ENCODE measurements at places on chromosomes 3 and 15. TPM values are rescaled to one million over a fixed set of nuclear protein-coding genes. Genes with fewer than 3 reads are reported as not detected.

The CHST2 gene
- 7.8 TPM for total RNA-seq

The FGF7 gene
- under 0.01 TPM for total RNA-seq

- peak; percentile 11 for DNase-seq
Observed at GRCh38 chr3:168620854-168621253, 525.1 kb upstream of the GOLIM4 start.

DNA sequence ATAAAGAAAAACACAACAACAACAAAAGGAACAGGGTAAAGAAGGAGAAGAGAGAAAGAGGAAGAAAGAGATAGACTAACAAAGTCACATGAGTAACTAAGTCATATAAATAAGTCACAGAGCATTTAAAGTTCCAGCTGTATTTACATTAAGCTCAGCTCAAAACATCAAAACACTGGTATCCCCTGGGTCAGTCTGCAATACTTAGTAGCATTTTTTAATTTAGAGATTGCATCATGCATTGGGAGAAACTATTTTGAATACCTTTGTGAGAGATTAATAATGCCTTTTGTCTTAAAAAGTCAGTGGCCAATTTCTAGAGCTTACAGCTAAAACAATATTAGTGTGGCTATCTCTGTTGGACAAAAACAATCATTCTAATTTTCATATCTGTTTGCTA is 78.4 kb downstream of the NEK10 start:
- no peak for DNase-seq

GRCh38 chr15:80026754-80027153 is 32.7 kb upstream of the ZFAND6 start:
- no peak for DNase-seq

The ZNF592 gene
- total RNA-seq, result 4.9 TPM

DNA sequence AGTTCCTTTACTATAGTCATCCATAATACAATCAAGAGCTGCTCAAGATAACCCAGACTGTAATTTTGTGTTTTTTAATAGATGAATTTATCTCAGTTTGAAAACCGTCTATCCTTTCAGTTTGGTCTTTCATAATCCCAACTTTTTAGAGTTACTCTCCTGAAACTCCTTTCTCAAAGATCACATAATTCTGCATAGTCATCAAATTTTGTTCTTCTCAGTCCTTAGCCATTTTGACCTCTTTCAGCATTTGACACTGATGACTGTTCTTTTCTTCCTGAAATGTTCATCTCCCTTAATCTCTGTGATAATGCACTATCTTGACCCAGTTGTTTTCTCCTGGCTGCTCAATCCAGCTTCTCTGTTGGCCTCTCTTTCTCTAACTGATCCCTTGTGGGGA is 47.5 kb upstream of the RAD51 start:
- no peak for DNase-seq

GRCh38 chr3:46509661-46510187 is 11.9 kb downstream of the RTP3 start:
- DNase-seq, result no peak

GRCh38 chr3:49351521-49352011 is 6.6 kb downstream of the GPX1 start:
- peak; percentile 48 for DNase-seq

DNA sequence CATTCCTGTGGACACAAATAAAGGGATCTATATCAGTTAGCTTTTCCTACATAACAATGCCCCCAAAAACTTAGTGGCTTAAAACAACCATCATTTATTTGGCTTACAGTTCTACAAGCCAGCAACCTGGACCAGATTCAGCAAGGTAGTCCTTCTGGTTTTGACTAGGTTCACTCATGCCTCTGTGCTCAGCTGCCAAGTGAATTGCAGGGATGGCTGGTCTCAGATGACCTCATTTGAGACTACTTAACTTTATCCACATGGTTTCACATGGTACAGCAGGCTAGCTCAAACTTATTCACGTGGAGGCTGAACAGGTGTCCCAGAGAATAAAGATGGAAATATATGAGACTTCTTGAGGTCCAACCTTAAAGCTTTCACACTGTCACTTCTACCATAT is 119.3 kb upstream of the BFSP2 start:
- no peak for DNase-seq

All from dermis blood vessel endothelial cell (primary cell).